ENCODE measurements at places on chromosomes 11 and 22.

GRCh38 chr22:20464096-20464614 lies 26.5 kb upstream of the SCARF2 start:
- DNase-seq: no peak

GRCh38 chr11:10432493-10432892 lies 22.6 kb upstream of the AMPD3 start:
- DNase-seq: no peak

DNA sequence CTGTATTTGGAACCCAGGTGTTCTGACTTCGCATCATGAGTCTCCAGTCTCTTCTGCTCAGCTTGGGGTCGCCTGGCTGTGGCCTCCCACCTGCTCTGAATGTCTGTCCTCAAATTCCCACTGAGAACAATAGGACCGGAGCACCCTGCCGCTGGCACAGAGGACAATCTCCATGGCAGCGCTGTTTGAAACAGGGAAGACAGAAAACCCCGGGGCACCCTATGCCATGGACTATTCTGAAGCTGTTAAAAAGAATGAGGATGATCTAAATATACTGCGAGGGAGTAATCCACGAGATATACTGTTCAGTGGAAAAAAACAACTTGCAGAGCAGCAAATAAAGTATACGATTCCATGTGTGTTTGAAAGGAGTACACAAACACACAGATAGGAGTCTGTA lies 415.6 kb upstream of the NARS2 start:
- no peak for DNase-seq

GRCh38 chr11:64742087-64742888 lies 1.7 kb downstream of the RASGRP2 start:
- DNase-seq: peak; percentile 24

GRCh38 chr11:67592880-67593564 lies 9.4 kb downstream of the GSTP1 start:
- DNase-seq: no peak

GRCh38 chr22:29267462-29267857 lies 321 bp downstream of the RHBDD3 start:
- DNase-seq: no peak
